ENCODE measurements at places on chromosomes 5 and 9.
A peak's percentile ranks its signal among the peaks of the same experiment; 100 is the strongest.

- H3K4me3 ChIP-seq: no peak overlapping the region
- DNase-seq: no peak
- no peak overlapping the region for H3K27ac ChIP-seq
- H3K4me1 ChIP-seq: no peaks in the 10 kb centered on the region
Measured at GRCh38 chr9:109593612-109594011, 95.5 kb upstream of the PTPN3 start.

DNA sequence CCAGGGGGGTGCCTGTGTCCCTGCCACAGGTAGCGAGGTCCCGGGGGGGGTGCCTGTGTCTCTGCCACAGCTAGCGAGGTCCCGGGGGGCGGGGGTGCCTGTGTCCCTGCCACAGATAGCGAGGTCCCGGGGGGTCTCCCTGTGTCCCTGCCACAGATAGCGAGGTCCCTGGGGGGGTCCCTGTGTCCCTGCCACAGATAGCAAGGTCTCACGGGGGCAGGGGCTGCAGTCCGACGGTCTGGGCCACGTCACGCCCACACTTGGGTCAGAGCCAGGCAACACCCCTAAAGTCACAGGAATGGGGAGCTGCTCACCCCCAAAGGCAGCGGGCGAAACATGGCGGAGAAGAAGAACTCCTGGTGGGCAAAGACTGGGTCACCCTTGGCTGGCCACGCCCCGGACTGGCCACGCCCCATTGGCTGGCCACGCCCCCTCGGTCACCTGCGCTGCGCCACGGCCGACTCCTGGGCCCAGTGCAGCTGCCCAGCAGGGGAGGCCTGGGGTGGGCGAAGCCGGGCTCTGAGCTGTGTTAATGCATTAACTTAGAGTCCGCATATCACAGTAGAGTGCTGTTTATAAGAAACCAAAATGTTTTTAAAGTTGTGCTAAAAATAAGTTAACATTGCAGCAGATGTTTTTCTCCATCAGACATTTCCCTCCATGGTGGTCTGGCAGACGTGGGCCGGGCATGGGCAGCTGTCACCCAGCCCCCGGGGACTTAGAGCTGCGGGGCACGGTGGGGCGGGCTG, 7.0 kb downstream of the NOXA1 start:
- no peaks in the 10 kb centered on the region for H3K36me3 ChIP-seq
- no peaks in the 10 kb centered on the region for H3K4me1 ChIP-seq
- H3K4me3 ChIP-seq: no peak overlapping the region
- DNase-seq: no peak
- no peak overlapping the region for H3K27ac ChIP-seq
- H3K27me3 ChIP-seq: no peaks in the 10 kb centered on the region

- peak overlapping the region; percentile 63 for H3K27ac ChIP-seq
- H3K4me1 ChIP-seq: peaks cover 16% of the 10 kb centered on the region
- H3K4me3 ChIP-seq: no peak overlapping the region
- no peaks in the 10 kb centered on the region for H3K27me3 ChIP-seq
- H3K36me3 ChIP-seq: no peaks in the 10 kb centered on the region
- peak; percentile 97 for DNase-seq
Measured at GRCh38 chr5:149915392-149916260, 29.0 kb downstream of the PDE6A start.

DNA sequence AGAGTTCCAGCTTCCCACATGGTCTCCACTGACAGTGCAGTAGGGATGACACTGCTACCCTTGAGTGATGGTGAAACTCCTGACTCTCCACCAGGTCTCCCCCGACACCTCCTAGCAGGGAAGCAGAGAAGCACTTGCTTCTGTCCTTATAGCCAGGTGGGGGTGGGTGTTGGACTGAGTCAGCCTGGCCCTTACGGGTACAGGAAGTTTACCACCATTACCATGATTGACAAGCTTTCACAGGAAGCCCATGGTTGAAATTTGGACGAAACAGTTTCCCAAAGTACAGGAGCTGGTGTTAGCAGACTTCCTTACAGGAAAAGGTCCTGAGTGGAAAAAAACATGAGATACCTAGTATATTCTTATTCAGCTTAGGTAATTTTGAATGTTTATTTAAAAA, 3.1 kb upstream of the FBXL7 start:
- no peak for DNase-seq
- H3K27ac ChIP-seq: no peak overlapping the region
- no peak overlapping the region for H3K4me3 ChIP-seq

DNA sequence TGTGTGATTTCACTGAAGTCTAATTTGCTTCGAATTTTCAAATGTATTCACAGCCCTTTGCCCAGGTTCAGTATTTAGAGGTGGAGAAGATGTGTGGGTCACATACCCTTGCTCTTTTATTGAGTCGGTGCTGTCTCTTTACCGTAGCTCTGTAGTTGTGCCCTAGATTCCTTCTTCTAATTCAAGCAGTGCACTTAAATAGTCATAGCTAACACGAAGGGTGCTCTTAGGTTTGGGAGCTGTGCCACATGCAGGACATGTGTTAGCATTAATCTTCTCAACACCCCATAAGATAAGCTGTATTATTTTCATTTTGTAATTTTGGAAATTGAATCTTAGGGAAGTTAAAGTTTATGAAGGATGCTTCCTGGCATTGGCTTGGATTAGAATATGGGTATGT, 293.3 kb downstream of the MAST4 start:
- DNase-seq: no peak
- H3K4me3 ChIP-seq: no peak overlapping the region
- no peaks in the 10 kb centered on the region for H3K36me3 ChIP-seq
- peaks cover 9% of the 10 kb centered on the region for H3K4me1 ChIP-seq
- H3K27me3 ChIP-seq: no peaks in the 10 kb centered on the region
- no peak overlapping the region for H3K27ac ChIP-seq

GRCh38 chr5:117999939-118000549, 988.3 kb downstream of the DTWD2 start:
- no peaks in the 10 kb centered on the region for H3K27me3 ChIP-seq
- no peaks in the 10 kb centered on the region for H3K4me1 ChIP-seq

DNA sequence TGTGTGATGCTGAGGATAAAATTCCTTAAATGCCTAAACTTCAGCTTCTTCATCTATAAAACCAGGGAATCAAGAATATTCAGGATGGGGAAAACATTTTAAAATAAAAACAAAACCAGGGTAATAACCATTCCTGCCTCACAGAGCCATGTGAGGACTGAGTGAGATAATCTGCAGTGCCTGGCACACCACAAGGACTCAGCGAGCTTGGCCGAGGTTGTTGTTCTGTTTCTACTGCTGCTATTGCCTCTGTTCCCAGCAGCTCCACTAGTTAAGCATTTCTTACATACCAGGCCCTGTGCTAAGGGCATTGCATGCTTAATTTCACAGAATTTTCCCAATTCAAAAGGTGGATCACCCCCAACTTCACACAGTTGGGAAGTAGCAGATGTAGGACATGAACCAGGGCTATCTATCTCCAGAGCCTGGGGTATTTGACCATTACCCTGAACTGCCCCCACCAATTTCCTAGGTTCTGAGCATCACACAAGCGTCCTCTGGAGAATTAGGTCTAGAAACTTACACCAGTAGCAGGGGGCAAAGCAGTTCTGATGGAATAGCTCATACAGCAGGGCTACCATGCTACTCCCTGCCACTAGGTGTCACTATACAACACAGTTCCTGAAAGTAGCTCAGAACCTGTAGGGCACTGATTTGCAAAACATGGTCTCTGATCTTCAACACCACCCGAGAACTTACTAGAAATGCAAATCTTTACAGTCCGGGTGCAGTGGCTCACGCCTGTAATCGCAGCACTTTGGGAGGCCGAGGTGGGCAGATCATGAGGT, 74.3 kb downstream of the LRSAM1 start:
- H3K4me3 ChIP-seq: no peak overlapping the region
- H3K27me3 ChIP-seq: no peaks in the 10 kb centered on the region
- DNase-seq: peak; percentile 57
- peaks cover 63% of the 10 kb centered on the region for H3K4me1 ChIP-seq
- peak overlapping the region; percentile 95 for H3K27ac ChIP-seq
- peaks cover 58% of the 10 kb centered on the region for H3K36me3 ChIP-seq

- H3K27ac ChIP-seq: no peak overlapping the region
- DNase-seq: peak; percentile 3
- no peak overlapping the region for H3K4me3 ChIP-seq
- H3K27me3 ChIP-seq: no peaks in the 10 kb centered on the region
Measured at GRCh38 chr5:145347026-145347616, 488.0 kb downstream of the PRELID2 start.

DNA sequence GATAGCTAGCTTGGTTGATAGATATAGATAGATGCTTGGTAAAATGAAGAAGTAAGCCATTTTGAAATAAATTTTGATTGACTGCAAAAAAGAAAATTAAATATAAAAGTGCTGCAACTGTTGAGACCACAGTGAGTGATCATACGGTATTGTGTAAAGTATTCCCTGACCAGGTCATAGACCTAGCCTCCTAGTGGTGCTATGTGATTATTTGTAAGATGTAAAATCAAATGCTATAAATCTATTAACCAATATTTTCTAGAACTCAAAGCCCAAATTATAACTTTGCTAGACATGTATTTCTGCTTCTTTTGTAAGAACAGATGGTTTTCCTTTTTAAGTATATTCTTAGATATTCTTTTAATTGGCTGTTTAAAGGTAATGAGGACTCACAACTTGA, 480.2 kb upstream of the PTPRD start:
- H3K4me1 ChIP-seq: no peaks in the 10 kb centered on the region
- H3K4me3 ChIP-seq: no peak overlapping the region
- no peak overlapping the region for H3K27ac ChIP-seq
- H3K27me3 ChIP-seq: no peaks in the 10 kb centered on the region
- no peak for DNase-seq

All from trophoblast cell (in vitro differentiated cells and primary cell).